Uterus (tissue), 4 donors: ENCODE measurements at places on chromosomes 13 and 19. TPM values are rescaled to one million over a fixed set of nuclear protein-coding genes. Genes with fewer than 3 reads are reported as not detected.

The ABHD13 gene
- total RNA-seq, result 30.0 TPM

The SIGLEC8 gene
- total RNA-seq, result 0.21 TPM

The NECTIN2 gene
- total RNA-seq, result 71.2 TPM

The NOTCH3 gene
- total RNA-seq, result 152 TPM

DNA sequence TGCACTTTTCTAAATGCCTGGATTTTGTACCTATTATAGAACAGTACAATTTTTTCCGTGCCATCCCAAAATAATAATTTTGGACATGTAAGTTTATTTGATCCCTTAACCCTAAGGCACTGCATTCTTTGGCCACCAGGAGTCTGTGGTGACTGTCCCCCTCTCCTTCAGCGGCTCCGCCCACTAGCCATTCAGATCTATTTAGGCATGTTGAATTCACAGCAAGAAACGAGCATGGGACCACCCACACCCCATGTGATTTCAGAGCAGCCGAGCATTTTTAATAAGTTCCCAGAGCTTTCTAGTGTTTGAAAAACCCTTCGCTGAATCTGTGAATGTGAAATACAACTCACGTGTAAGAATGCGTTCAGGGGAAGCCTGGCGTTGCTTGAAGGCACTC lies 567.5 kb downstream of the MYO16 start:
- no peak overlapping the region for H3K4me3 ChIP-seq
- no peak overlapping the region for H3K27ac ChIP-seq
- no peaks in the 10 kb centered on the region for H3K4me1 ChIP-seq

- H3K27me3 ChIP-seq, result no peaks in the 10 kb centered on the region
- H3K27ac ChIP-seq, result no peak overlapping the region
- H3K4me3 ChIP-seq, result no peak overlapping the region
- no peak for DNase-seq
Observed at GRCh38 chr13:26473571-26474230, 83.8 kb upstream of the WASF3 start.

The DIS3 gene
- 30.1 TPM for total RNA-seq

The YJU2 gene
- 20.7 TPM for total RNA-seq

DNA sequence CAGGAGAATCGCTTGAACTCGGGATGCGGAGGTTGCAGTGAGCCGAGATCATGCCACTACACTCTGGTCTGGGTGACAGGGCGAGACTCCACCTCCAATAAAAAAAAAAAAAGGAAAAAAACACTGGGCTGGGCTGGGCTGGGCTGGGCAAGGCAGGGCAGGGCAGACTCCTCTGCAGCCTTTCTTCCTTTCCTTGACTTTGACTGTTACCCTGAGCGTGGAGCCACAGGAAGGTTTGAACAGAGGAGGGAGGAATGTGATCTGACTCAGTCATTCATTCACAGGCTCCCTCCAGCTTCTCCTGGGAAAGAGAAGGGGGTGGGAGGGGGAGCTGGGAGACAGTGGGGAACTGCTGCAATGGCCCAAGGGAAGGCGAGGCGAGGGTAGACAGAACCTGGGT lies 2.7 kb upstream of the ACTN4 start:
- H3K36me3 ChIP-seq, result no peaks in the 10 kb centered on the region
- H3K27me3 ChIP-seq, result no peaks in the 10 kb centered on the region
- H3K4me3 ChIP-seq, result no peak overlapping the region
- DNase-seq, result no peak
- no peak overlapping the region for H3K27ac ChIP-seq
- no peaks in the 10 kb centered on the region for H3K4me1 ChIP-seq

GRCh38 chr13:98476106-98476505 lies 100.8 kb downstream of the STK24 start:
- no peaks in the 10 kb centered on the region for H3K4me1 ChIP-seq
- H3K36me3 ChIP-seq, result no peaks in the 10 kb centered on the region
- H3K27me3 ChIP-seq, result no peaks in the 10 kb centered on the region
- H3K27ac ChIP-seq, result peak overlapping the region; percentile 14
- DNase-seq, result no peak

- H3K27me3 ChIP-seq, result no peaks in the 10 kb centered on the region
- no peak overlapping the region for H3K27ac ChIP-seq
- no peak overlapping the region for H3K4me3 ChIP-seq
Observed at GRCh38 chr19:56094449-56094848, 26.6 kb downstream of the ZNF787 start.

GRCh38 chr13:77034881-77035280 lies 7.9 kb upstream of the FBXL3 start:
- no peak for DNase-seq
- no peaks in the 10 kb centered on the region for H3K36me3 ChIP-seq
- H3K27me3 ChIP-seq, result no peaks in the 10 kb centered on the region

The GJB2 gene
- 2.5 TPM for total RNA-seq

The CGB7 gene
- not detected for total RNA-seq

The TNFSF9 gene
- total RNA-seq, result 0.28 TPM

DNA sequence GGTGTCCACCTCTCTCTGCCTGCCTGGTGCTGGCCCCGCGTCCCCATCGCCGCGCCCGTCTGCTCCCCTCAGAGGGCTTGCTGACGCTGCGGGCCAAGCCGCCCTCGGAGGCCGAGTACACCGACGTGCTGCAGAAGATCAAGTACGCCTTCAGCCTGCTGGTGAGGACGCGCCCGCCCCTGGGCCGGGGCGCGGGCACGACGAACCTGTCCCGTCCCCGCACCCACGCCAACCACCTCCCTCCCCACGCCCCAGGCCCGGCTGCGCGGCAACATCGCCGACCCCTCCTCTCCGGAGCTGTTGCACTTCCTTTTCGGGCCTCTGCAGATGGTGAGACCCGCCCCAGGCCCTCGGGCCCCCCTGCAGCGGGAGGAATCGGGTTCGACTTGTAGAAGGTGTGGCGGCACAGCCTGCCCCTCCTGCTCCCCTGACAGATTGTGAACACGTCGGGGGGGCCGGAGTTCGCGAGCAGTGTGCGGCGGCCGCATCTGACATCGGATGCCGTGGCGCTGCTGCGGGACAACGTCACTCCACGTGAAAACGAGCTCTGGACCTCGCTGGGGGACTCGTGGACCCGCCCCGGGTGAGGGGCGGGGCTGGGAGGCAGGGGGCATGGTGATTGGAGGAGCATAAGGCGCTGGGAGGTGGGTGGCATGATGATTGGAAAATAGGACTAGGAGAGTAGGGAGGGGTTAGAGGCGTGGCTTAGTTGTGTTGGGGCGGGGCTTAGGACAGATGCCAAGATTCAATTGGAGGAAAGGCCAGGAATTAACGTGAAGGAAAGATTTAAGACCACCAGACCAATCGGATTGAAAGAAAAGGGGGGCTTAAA lies 6.6 kb downstream of the EPS8L1 start:
- peaks cover 34% of the 10 kb centered on the region for H3K27me3 ChIP-seq
- no peak overlapping the region for H3K27ac ChIP-seq
- no peak for DNase-seq
- no peaks in the 10 kb centered on the region for H3K4me1 ChIP-seq
- H3K36me3 ChIP-seq, result no peaks in the 10 kb centered on the region

The TMEM86B gene
- 2.4 TPM for total RNA-seq

DNA sequence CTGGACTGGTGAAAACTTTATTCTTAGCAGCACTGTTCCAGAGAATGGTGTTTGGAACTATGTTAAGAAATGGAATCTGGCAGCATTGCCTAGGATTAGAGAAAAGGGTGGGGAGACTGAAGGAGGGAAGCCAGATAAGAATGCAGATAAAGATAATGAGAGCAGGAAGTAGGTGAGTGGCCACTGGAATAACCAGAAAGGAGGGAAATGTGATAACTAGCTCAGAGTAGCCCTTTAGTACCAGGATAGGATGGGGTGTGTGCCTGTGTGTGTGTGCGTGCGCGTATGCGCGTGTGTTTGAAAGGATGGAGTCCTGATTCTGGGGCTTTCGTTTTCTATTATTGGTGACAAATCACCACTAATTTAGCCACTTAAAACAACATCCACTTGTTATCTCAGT lies 33.4 kb upstream of the FRY start:
- H3K27ac ChIP-seq, result no peak overlapping the region
- DNase-seq, result no peak
- H3K36me3 ChIP-seq, result no peaks in the 10 kb centered on the region
- H3K4me1 ChIP-seq, result no peaks in the 10 kb centered on the region
- no peaks in the 10 kb centered on the region for H3K27me3 ChIP-seq

The ZNF223 gene
- total RNA-seq, result 3.6 TPM

The BRSK1 gene
- 4.1 TPM for total RNA-seq

GRCh38 chr13:62626771-62627170 lies 1211.1 kb upstream of the PCDH20 start:
- H3K4me1 ChIP-seq, result no peaks in the 10 kb centered on the region
- H3K4me3 ChIP-seq, result no peak overlapping the region
- no peaks in the 10 kb centered on the region for H3K27me3 ChIP-seq
- H3K36me3 ChIP-seq, result no peaks in the 10 kb centered on the region
- no peak for DNase-seq
- H3K27ac ChIP-seq, result no peak overlapping the region

DNA sequence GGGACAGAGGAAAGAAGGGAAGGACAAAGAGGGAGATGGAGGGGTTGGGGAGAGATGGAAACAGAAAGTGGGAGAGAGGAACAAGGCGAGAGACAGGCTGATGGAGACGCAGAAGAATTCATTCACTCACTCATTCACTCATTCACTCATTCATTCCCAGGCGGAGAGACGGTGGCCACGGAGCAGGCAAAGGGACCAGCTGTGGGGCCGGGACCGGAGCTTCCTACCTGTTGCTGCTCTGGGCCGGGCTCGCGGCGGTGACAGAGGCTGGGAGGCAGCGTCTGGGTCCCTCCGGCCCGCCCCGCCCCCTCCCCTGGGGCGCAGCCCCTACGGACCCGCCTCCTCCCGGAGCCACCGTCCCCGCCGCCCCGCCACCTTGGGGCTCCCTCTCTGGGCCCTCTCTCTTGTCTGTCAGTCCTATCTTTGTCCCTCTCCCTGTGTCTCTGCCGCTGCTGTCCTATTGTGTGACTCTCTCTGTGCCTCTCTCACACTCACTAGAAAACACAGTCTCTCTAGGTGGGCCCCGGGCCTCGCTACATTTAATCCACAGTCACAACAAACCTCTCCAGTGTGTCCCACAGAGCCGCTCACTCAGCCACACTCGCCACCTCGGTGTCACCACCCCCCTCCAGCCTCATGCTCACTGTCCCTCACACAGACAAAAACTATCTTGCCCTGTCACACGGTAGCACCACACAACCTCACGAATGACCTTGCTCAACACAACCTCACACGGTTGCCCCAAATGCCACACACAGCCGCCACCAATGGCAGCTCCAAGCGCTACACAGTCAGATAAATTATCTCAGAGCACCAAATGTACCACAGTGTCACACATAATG lies at the start of gene GNG8:
Gene GNG8, minus strand, starts transcription at position 283 of the 842 bp plus-strand sequence. CDS start 1,520 bp downstream, outside the sequence.
- no peaks in the 10 kb centered on the region for H3K4me1 ChIP-seq
- no peaks in the 10 kb centered on the region for H3K36me3 ChIP-seq
- H3K27ac ChIP-seq, result no peak within 1 kb of the TSS

GRCh38 chr13:37869756-37870488 lies at the start of gene TRPC4:
Gene TRPC4 (minus strand): TSS chr13:37869772. CDS start chr13:37783333, 86,439 bp downstream.
- peak within 1 kb of the TSS; percentile 75 for H3K4me3 ChIP-seq
- no peaks in the 10 kb centered on the region for H3K4me1 ChIP-seq
- H3K36me3 ChIP-seq, result no peaks in the 10 kb centered on the region
- peak within 1 kb of the TSS; percentile 84 for H3K27ac ChIP-seq

DNA sequence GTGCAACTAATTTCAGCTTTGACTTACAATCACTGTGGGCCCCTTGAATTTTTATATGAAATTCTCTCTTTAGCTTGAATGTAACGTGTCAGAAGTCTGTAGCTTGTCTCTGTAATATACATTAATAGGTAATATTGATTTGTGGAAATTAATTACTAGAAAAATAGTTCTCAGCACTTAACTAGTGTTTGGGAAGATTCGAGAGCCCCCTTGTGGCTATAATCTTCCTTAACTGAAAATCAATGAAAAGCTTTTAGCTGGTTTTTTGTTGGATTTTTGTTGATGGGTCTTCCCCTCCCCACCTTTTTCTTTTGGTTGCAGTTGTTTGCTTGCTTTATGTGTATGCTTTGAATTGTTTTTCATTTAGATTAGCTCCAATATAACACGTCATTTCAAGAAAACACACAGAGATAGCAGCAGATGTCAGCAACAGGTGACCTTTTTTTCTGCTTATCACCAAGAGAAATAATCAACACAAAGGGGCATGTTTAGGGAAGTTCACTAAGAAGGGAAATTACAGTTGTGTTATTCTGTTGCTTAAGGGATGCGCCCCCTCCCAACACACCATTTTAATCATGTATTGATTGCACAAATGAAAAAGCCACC lies 176.8 kb downstream of the OXGR1 start:
- H3K4me3 ChIP-seq, result no peak overlapping the region
- no peak for DNase-seq
- H3K4me1 ChIP-seq, result no peaks in the 10 kb centered on the region
- no peaks in the 10 kb centered on the region for H3K27me3 ChIP-seq

DNA sequence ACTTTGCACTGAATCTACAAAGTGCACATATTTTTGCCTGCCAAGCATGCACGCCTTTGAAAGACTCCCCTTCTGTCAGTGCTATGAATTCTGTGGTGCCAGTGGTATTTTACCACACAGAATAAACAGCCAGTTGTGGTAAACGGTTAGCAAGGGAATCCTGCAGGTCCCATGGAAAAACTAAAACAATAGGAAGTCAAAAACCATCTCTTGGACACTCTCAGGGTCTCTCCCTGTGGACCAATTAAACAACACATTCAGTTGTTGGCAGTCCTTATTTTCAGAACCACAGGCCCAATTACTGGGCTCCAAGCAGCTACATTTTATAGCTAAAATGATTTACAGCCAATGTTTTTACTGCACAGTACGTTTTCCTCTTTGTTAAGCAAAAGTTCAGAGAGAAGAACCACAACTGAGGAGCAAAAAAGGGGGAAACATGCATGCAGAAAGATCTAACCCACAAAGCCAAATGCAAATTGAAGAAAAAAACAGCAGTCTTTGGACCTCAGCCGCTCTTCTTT lies 116.9 kb downstream of the KCTD12 start:
- H3K27me3 ChIP-seq, result no peaks in the 10 kb centered on the region
- no peak overlapping the region for H3K4me3 ChIP-seq
- no peak for DNase-seq
- peak overlapping the region; percentile 36 for H3K27ac ChIP-seq

The MIR17HG gene
- total RNA-seq, result 3.3 TPM

DNA sequence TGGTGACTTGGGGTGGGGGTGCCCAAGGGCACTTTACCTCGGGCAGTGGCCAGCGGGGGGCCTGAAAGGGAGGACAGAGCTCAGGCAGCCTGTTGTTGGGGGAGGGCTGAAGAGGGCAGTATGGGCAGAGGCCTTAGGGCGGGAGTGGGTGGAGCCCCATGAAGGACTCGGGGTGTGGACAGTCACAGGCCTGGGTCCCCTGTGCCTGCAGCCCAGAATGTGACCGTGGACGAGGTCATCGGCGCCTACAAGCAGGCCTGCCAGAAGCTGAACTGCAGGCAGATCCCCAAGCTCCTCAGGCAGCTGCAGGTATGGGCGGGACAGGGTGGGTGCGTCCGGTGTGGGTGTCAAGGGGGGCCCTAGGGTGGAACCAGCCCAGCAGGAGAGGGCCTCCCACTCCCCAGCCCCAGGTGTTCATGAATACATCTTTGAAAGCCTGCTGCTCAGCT lies 22.5 kb downstream of the NKPD1 start:
- H3K36me3 ChIP-seq, result no peaks in the 10 kb centered on the region
- H3K4me3 ChIP-seq, result no peak overlapping the region
- H3K27me3 ChIP-seq, result no peaks in the 10 kb centered on the region
- H3K4me1 ChIP-seq, result no peaks in the 10 kb centered on the region
- H3K27ac ChIP-seq, result no peak overlapping the region
